ENCODE measurements at places on chromosomes 1 and 21.

DNA sequence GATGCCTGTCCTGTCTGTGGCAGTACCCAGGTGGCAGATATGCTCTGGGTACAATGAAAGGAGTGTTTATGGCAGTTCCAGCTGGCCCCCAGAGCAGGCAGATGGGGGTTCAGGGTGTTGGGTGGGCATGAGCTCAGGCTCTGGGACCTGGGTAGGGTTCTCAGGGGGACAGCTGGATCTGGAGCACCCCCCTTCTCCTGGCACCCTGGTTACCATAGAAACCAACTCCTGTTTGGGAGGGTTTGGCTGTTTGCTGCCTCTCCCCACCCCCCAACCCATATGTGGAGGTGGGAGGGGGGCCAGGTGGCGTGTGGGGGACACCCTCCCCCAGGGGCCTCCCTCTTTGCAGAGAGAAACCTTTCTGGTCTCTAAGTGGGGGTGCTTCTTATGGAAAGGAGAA lies 7.1 kb downstream of the FOXO6 start:
- no peak for DNase-seq

DNA sequence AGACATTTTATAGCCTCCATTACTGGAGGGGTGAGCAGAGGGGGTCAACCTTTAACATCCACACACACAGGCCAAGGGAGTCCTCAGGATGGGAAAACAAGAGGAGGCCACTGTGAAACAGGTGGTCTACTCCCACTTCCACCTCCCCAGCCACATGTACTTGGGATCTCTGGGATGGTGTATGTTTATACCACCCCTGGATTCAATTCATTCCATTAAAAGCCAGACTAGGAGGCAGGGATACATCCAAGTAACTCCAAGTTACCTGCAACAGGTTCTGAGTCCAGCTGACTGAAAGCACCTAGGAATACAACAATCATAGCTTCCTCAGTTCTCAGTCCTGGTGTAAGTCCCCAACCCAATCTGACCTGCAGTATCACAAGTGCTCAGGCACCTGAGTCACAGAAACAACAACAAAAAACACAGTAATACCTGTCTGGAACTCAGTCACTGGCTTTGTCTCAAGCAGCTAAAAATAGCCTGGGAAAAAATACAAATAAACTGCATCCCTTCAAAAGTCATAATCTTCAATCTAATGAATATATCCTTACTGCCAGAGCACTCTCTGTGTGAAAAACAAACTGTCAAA lies 9.8 kb downstream of the ERI3 start:
- no peak for DNase-seq

GRCh38 chr1:226370144-226370923 lies 37.6 kb downstream of the PARP1 start:
- DNase-seq: no peak

GRCh38 chr1:170707959-170708655 lies 44.2 kb downstream of the PRRX1 start:
- DNase-seq: no peak

DNA sequence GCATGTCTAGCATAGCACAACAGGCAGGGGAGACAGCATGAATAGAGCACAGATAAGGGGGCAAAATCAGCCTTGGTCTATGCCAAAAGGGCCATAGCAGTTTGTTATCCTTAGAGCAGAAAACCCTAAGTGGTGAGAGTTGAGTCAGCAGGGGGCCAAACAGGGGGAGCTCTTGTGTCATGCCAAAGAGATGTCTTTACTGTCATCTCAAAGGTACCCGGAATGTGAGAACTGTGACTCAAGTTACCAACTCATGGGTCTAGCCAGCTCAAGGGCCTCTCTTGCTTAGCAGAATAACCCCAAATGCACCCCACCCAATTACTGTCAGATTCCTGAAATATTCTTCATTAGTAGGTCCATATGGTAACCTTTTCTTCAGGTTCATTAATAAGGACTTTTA lies 45.9 kb upstream of the NRDC start:
- no peak for DNase-seq

DNA sequence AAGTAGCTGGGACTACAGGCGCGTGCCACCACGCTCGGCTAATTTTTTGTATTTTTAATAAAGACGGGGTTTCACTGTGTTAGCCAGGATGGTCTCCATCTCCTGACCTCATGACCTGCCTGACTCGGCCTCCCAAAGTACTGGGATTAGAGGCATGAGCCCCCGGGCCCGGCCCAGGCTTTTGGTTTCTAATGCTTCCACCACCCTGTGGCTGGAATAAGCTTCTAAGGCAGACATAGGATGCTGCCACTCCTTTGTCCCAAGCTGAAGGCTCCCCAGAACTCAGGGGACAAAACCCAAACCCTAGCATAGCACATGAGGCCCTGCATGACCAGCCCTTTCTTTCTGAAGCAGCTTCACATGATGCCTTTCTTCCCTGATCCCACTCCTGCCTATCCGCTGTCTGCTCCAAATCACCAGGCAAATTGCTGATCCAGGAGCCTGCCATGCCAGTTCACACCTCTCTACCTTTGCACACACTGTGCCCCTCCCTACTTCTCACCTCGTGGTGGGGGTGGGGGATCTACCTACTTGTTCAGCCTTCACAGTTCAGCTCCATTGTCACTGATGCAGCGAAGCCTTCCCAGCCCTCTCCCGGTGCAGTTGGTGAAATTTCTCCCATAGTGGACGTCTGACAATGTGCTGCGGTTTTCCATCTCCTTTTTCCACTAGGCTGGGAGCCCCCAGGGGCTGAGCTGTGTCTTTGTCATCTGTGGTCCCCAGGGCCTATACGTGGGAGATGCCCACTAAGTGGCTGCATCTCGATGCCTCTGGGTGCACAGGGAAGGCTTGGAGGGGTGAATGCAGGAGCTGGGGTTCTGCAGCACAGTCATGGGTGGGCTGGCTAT lies 6.9 kb downstream of the PTPRU start:
- DNase-seq: no peak

GRCh38 chr1:150612014-150612345 lies 17.4 kb downstream of the ENSA start:
- no peak for DNase-seq

DNA sequence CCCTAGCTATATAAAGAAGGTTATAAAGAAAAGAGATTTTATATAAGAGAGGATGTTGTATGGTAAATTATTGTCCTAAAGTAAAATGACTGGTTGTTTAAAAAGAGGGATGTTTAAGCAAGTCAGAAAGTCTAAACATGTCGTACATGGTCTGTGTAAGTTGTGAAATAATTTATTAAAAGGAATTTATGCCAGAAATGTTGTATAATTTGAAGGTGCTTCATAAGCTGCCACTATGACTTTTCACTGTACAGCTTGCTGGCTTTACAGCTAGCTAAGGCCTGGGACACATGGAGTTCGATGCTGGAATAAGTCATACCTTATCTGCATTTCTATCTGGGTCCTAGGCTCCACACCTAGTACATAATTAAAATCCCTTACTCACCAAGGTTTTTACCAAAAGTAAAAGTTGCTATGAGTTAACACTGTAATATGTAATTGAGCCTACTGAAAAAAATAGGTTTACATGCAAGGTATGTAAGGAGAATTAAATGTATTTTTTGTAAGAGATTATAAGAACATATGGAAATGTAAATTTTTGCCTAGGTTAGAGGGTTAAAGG lies 59.0 kb upstream of the EDEM3 start:
- DNase-seq: no peak

DNA sequence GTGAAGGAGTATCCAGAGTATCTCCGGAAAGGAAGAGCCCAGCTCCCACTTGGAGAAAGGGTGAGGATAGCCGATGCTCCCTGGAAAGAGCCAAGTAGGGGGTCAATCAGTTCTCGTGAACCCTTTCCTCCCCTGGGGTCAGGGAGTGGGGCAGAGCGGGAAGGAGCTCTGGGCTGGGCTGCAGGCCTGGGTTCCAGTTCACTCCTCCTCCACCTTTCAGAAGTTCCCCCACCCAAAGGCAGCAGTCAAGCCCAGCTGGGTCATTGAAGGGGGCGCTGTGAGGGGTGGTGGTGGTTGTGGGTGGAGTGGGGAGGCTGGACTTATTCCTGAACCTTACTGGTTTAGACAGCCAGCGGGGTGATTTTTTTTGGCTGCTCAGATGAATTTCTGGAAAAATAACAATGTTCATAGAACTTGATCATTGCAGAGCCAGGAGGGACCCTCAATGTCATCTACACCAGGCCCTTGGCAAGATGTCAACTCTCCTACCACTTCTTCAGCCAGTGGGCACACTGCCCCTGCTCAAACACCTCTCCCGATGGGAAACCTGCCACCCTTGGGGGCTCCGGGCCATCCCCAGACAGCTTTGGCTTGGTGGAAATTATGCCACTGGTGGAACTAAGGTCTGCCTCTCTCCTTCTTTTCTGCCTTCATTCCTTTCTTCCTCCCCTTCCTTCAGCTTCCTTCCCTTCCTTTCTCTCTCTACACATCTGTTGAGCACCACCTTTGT lies 235.8 kb downstream of the TRABD2B start:
- DNase-seq: no peak

DNA sequence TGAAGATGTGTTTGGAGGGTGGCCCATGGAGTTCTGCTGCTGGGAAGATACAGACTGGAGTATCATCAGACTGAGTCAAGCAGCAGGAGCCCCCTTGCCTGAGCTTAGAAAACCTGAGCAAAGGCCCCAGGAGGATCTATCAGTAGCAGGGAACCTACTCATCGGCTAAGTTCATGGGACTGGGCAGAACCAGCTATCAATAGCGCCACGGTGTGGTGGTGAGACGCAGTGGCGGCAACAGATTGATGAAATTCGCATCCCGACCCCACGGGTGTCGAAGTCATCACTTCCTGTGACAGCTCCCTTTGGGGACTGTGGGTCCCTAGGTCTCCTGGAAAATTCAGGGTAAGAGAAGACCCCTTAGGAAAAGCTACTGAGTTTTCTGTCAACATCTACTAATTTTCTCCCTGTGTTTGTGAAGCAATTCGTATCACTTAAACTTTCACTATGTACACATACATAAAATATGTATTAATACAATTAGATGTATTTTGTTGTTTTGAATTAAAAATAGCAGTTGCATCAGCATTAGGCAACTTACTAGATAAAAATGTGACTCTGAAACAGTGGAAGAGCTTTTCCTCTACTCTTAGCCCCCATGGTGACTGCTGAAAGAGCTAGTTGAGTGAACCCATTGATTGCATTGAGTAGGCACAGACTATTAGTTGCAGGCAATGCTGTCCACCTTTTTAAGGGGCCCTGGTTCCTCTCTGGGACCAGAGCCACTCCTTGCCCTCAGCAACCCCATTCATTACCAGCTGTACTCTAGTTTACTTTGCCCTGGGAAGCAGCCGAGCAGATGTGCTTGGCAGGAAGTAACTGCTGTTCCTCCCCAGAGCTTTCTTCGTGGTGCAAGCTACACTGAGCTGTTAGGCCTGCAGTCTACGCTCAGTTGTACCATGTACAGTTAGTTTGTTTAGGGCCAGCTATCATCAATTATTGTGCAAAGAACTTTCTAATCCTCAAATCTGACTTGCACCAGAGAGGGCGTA lies 7.3 kb upstream of the CACNA1S start:
- DNase-seq: peak; percentile 55

DNA sequence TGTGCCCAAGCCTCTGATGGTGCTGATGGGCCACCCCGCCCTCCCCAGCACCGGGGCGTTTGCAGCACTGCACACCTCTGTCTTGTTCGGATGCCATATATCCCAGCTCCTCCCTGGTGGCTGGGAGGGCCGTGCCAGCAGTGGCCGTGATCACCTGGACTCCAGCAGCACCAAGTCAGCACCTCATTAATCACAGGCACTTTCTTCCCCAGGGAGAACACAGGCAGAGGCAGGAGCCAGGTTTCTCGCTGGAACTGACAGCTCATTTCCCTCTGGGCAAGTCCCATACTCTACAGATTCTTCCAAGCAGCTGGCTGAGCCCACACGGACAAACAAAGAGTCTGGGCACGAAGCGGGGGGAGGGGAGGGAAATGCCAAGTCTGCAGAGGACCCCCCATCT lies 141.7 kb upstream of the EDN2 start:
- no peak for DNase-seq

GRCh38 chr21:34177919-34178567 lies 104.7 kb downstream of the MRPS6 start:
- no peak for DNase-seq

DNA sequence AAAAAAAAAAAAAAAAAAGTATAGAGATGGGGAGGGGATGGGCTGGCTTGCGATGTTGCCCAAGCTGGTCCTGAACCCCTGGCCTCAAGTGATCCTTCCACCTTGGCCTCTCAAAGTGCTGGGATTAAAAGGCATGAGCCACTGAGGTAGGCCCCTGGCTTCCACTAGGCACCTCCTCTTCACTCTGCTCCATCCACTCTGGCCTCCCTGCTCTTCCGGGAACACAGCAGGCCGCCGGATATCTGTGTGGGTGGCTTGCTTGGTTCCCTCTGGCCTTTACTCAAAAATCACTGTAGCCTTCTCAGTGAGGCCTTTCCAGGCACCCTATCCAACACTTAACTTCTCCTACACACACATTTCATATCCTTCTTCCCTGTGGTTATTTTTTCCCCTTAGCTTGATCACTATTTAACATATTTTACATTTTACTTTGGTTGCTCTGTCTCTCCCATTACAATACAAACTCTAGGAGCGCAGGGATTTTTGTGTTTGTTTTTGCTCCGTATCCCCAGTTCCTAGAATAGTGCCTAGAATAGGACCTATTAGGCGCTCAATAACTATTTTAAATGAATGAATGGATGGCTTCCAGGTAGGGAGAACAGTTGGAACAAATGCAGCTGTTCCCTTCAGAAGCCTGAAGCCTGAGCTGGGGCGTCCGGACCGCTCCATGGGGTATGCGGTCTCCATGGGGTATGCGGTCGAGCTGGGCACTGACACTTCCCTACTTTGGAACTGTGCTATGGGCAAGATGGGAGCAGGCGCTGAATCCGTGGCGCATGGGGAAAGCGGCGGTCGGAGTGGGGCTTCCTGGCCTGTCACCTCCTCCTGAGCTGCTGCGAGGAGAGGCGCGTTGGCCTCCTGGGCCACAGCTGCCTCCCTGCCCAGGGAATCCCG lies 46.7 kb downstream of the H3-3A start:
- no peak for DNase-seq

- no peak for DNase-seq
Observed at GRCh38 chr1:204612326-204612725, 73.2 kb downstream of the LRRN2 start.

- no peak for DNase-seq
Observed at GRCh38 chr1:234629026-234629425, 19.0 kb upstream of the IRF2BP2 start.

DNA sequence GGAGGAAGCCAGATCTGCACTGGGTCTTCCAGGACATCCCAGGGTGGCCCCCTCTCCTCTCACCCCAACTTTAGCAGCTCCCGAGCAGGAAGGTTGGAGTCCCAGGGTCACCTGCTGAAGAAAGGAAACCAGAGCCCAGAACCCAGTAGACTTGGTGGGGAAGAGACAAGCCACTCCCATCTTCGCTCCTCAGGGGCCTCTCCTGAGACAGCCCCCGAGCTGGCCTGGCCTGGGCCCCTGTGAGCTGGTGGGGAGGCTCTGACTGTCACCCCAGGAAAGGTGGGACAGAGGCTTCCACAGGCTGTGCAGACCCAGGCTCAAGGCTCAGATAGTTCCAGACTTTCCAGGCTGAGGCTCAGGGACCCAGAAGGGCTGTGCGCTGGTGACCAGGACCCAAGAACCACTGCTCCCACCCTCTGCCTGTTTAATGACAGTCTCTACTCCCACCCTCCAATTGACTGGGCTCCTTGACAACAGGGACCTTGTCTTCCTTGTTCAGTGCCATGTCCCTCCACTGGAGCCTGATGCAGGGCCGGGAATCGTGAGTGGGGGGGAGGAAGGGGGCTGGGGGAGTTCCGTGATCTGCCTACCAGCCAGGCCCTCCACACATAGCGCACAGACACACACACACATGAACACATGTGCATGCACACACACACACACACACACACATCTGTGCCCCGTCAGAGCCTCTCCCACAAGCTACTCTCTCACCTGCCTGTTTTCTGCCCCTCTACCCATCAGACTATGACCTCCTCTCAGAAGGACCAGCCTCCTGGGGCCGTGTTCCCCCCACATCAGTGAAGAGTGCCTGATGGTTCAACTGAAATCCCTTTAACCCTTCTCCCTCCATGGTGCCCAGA lies 401.2 kb downstream of the MATN1 start:
- no peak for DNase-seq
